ENCODE measurements at places on chromosomes 16 and 17. TPM values are rescaled to one million over a fixed set of nuclear protein-coding genes. Genes with fewer than 3 reads are reported as not detected.

AIPL1 gene
- not detected for total RNA-seq

PDILT gene
- not detected for total RNA-seq

ZFP3 gene
- 2.5 TPM for total RNA-seq

SOST gene
- not detected for total RNA-seq

IRX3 gene
- total RNA-seq, result 2.4 TPM

CCL8 gene
- not detected for total RNA-seq

MTMR4 gene
- total RNA-seq, result 38.4 TPM

CACNG3 gene
- total RNA-seq, result not detected

TOP2A gene
- 26.8 TPM for total RNA-seq

TBC1D3I gene
- 1.5 TPM for total RNA-seq

MT1X gene
- total RNA-seq, result 2.2 TPM

FAM20A gene
- not detected for total RNA-seq

SLC52A1 gene
- 0.10 TPM for total RNA-seq

TNRC6A gene
- total RNA-seq, result 32.3 TPM

YBX2 gene
- not detected for total RNA-seq

TPSAB1 gene
- total RNA-seq, result not detected

SPATA32 gene
- total RNA-seq, result not detected

CD300H gene
- not detected for total RNA-seq

KRTAP4-3 gene
- not detected for total RNA-seq

ETV4 gene
- total RNA-seq, result 22.4 TPM

KRTAP4-4 gene
- total RNA-seq, result not detected

CES5A gene
- not detected for total RNA-seq

ACSM2A gene
- not detected for total RNA-seq

NOTUM gene
- 0.78 TPM for total RNA-seq

TOX3 gene
- 0.15 TPM for total RNA-seq
